CD4-positive, alpha-beta T cell (primary cell): ENCODE measurements at places on chromosomes 3 and 15. TPM values are rescaled to one million over a fixed set of nuclear protein-coding genes. Genes with fewer than 3 reads are reported as not detected.
A peak's percentile ranks its signal among the peaks of the same experiment; 100 is the strongest.

GRCh38 chr3:48783304-48783703 is 64.4 kb downstream of the PRKAR2A start:
- no peaks in the 10 kb centered on the region for H3K27me3 ChIP-seq
- H3K36me3 ChIP-seq, result peaks cover 32% of the 10 kb centered on the region
- peaks cover 2% of the 10 kb centered on the region for H3K4me1 ChIP-seq
- no peak for DNase-seq

DNA sequence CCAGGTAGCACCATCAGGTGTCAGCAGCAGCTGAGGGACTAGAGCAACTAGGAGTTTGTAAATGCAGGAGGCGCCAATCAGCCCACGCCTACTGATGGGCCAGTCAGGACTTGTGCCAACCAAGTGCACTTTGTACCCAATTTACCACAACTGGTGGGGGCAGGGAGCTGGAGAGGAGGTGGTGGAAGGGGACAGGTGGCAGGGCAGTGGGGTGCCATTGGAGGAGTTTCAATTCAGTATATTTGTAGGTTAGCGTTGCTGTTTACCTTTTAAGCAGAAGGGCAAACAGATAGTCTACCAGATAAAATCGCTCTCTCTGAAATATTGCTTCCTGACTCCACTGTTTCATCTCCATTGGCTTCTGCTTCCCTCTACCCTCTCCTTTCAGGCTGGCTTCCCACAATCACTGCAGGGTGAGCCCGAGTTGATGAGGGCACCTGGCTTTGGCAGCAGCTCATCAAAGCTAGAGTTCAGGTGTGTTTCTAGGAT is 75.7 kb downstream of the TRIM69 start:
- no peak for DNase-seq
- no peaks in the 10 kb centered on the region for H3K36me3 ChIP-seq
- no peaks in the 10 kb centered on the region for H3K4me1 ChIP-seq

GRCh38 chr3:146217324-146217723 is 33.6 kb downstream of the PLSCR4 start:
- DNase-seq, result no peak
- no peaks in the 10 kb centered on the region for H3K4me1 ChIP-seq
- H3K27me3 ChIP-seq, result no peaks in the 10 kb centered on the region

DNA sequence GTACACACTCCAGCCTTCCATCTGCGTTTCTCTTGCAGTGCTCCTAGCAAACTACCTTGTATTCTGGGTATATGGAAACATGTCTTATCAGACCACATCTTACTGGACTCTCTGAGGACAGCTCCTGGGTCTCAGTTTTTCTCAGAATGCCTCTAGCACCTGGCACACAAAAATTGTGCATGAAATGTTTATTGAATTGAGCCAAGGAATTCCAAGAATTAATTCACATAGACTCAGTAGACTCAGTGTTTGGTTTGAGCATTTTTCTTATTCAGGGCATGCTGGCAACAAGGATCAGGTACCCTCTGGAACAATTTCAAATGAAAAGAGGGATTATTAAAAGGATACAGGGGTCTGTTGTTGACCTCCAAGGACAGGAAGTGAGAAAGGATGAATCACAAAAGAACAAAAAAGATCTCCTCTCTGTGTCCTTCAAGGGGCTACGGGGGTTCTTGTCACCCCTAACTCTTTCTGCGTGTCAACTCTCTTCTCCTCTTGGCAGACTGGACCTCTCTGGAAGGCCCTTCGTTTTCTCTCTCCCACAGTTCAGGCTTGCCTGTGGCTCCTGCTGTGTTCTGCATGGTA is 270.0 kb upstream of the HES1 start:
- H3K27me3 ChIP-seq, result peaks cover 7% of the 10 kb centered on the region
- no peak overlapping the region for H3K4me3 ChIP-seq
- no peak for DNase-seq
- peaks cover 6% of the 10 kb centered on the region for H3K4me1 ChIP-seq

- H3K27ac ChIP-seq, result no peak overlapping the region
- H3K36me3 ChIP-seq, result no peaks in the 10 kb centered on the region
- no peak for DNase-seq
Measured at GRCh38 chr15:68655686-68656437, 77.1 kb downstream of the CORO2B start.

GRCh38 chr3:147572970-147573340 is 163.8 kb downstream of the ZIC1 start:
- H3K27me3 ChIP-seq, result no peaks in the 10 kb centered on the region
- no peak for DNase-seq
- no peak overlapping the region for H3K4me3 ChIP-seq

- H3K4me1 ChIP-seq, result no peaks in the 10 kb centered on the region
- no peaks in the 10 kb centered on the region for H3K27me3 ChIP-seq
- no peak for DNase-seq
- H3K4me3 ChIP-seq, result no peak overlapping the region
Measured at GRCh38 chr3:120780977-120781376, 38.4 kb downstream of the GTF2E1 start.

DNA sequence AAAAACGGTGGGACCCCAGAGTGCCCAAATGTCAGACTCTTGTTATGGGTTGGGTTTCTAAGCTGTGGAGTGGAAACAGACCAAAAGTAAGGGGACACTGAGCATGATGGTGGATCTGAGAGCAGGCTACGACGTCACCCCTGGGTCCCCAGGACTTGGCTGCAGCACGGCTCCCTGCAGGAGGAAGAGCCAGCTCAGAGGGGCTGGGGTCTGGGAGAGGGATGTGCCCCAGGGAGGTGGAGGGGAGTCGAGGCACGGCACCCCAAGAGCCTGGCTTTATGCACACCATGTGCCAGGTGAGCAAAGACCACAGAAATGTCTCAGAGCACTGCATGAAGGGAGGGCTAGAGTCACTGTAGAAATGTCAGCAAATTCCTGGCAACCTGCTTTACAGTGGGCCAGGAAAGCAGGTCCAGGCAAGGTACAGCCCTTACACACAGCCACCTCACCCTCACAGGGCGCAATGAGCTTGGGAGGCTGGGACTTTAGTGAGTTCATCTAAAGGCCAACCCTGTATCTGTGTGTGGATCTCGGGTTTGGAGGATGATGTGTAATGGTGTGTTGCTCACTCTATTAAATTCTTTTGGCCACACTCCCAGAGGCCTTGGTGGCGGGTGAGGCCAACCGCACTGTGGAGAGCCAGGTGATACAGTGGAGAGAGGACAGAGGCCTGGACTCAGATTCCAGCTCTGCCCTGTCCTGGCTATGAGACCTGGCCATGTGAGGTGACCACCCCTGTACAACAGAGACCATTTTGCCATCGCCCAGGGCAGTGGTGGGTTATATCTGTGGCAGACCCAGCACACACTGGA is 14.1 kb downstream of the CTSH start:
- no peak overlapping the region for H3K27ac ChIP-seq
- H3K4me1 ChIP-seq, result no peaks in the 10 kb centered on the region
- no peaks in the 10 kb centered on the region for H3K27me3 ChIP-seq
- no peak for DNase-seq
- H3K4me3 ChIP-seq, result no peak overlapping the region

DNA sequence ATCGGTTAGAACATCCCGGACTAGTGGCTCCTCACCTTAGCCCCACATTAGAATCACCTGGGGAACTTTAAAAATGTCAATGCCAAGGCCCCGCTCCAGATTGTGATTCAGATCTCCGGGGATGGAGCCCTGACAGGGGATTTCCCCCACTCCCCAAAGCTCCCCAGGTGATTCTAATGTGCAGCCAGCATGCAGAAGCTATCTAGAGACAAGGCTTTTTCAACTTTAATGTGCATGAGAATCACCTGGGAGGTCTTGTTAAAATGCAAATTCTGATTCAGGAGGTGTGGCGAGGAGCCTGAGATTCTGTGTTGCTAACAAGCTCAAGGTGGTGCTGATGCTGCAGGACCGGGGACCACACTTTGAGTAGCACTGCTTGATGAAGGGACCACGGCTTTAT is 156.7 kb downstream of the RAB11A start:
- DNase-seq, result no peak
- H3K27ac ChIP-seq, result no peak overlapping the region
- no peaks in the 10 kb centered on the region for H3K36me3 ChIP-seq
- H3K4me1 ChIP-seq, result no peaks in the 10 kb centered on the region

GRCh38 chr3:29385046-29385830 is 104.4 kb downstream of the RBMS3 start:
- H3K4me1 ChIP-seq, result no peaks in the 10 kb centered on the region
- DNase-seq, result no peak
- no peak overlapping the region for H3K27ac ChIP-seq
- no peaks in the 10 kb centered on the region for H3K36me3 ChIP-seq

GRCh38 chr15:61083788-61084134 is 145.3 kb downstream of the RORA start:
- H3K27ac ChIP-seq, result no peak overlapping the region
- no peak for DNase-seq
- H3K4me1 ChIP-seq, result no peaks in the 10 kb centered on the region
- H3K36me3 ChIP-seq, result no peaks in the 10 kb centered on the region
- H3K4me3 ChIP-seq, result no peak overlapping the region

DNA sequence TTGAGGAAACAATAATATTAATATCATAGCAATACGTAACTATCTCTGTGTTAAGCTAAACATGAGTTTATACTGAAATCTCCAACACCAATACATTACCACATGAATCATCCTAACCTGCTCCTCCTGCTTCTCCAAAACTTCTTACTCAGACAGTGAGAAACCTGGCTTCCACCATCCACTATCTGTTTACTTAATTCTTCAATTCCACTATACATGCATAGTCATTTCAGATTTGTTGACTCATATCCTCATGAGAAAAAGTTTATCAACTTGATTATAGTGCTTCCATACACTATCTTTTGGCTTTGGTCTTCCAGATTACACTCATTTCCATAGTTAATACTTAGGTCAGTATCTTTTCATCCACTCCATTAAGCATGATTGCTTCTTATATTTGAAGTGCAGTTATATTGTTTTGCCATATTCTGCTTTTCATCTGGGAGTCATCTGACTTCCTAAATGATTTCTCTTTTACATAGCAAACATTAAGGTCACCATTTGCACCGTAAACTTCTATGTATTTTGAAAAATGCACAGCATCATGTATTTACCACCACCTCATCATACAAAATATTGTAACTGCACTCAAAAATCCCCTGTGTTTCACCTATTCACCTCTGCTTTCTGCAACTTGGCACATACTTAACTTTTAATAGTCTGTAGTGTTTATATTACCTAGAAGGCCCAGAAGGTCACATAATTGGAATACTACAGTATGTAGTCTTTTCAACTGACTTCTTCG is 970.6 kb downstream of the DIPK2A start:
- no peaks in the 10 kb centered on the region for H3K4me1 ChIP-seq
- H3K27me3 ChIP-seq, result no peaks in the 10 kb centered on the region
- no peak overlapping the region for H3K4me3 ChIP-seq

DNA sequence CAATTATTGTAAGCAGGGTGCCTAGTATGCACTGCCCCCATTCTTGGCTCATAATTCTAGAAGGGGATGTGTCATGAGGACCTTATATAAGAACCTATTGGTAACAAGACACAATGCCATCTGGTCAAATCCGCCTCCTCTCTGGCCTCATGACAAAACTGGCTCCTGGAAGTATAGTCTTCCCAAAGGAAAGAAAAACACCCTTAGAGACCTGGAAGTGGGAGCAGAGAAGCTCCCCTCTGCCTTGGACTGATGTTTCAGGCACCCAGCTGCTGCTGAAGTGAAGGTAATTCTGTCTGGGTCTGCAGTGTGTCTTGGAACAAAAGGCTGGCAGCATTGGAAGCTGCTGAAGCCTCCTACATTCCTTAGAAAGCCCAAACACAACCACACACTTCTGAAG is 107.2 kb upstream of the CLSTN2 start:
- no peak for DNase-seq
- no peaks in the 10 kb centered on the region for H3K27me3 ChIP-seq
- no peaks in the 10 kb centered on the region for H3K4me1 ChIP-seq
- no peak overlapping the region for H3K27ac ChIP-seq
- H3K36me3 ChIP-seq, result no peaks in the 10 kb centered on the region

- peaks cover 4% of the 10 kb centered on the region for H3K4me1 ChIP-seq
- peak; percentile 43 for DNase-seq
- H3K36me3 ChIP-seq, result peaks cover 44% of the 10 kb centered on the region
- H3K4me3 ChIP-seq, result no peak overlapping the region
- H3K27ac ChIP-seq, result no peak overlapping the region
- no peaks in the 10 kb centered on the region for H3K27me3 ChIP-seq
Measured at GRCh38 chr15:89177633-89178306, 43.6 kb downstream of the RLBP1 start.

- no peak overlapping the region for H3K27ac ChIP-seq
- H3K27me3 ChIP-seq, result no peaks in the 10 kb centered on the region
- no peak for DNase-seq
- H3K36me3 ChIP-seq, result peaks cover 10% of the 10 kb centered on the region
- H3K4me3 ChIP-seq, result no peak overlapping the region
- no peaks in the 10 kb centered on the region for H3K4me1 ChIP-seq
Measured at GRCh38 chr15:42456531-42456930, 34.4 kb downstream of the ZNF106 start.

DNA sequence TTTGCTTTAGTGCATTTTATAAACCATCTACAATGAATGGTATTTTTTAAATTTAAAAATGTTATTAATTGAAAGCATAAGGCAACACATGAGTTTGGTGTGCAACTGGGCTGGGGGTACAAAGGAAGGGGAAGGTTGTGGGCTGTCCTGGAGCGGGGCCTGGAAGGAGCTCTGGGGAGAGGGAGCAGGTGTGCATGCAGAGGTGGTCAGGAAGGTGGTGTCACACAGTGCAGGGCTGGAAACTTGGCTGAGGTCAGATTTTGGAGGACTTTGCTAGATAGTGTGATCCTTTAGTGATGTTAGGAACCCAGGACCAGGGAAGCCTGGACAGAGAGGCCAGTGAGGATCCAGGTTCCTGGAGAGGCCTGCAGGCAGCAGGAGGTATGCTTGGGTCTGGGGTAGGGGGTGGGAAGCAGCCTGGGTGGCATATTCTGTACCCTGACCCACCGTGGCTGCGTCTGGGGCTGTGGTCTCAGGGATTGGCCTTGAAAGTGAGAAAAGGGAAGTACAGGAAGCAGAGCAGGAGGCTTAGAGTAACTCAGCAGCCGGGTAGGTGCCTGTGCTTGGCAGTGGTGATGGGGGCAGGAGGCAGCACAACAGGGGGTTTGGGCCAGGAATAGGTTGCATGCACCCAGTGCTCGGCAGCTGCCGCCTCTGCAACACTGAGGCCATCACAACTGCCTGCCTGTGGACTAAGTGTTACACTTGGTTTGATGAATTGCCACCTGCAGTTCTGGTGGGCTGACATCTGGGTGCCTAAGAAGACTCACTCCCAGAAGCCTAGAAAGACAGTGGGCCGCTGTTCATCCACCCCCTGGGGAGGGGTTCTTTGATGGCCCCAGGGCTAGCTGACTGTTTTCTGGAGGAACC is 33.0 kb downstream of the KY start:
- no peak overlapping the region for H3K4me3 ChIP-seq
- H3K27ac ChIP-seq, result no peak overlapping the region
- no peak for DNase-seq
- H3K4me1 ChIP-seq, result no peaks in the 10 kb centered on the region

The FGD5 gene
- not detected for total RNA-seq

The PGBD4 gene
- 2.6 TPM for total RNA-seq

The HYKK gene
- total RNA-seq, result 1.8 TPM

The ABI3BP gene
- not detected for total RNA-seq

The AMOTL2 gene
- total RNA-seq, result not detected

The HTR3E gene
- not detected for total RNA-seq

The SLC12A8 gene
- total RNA-seq, result 0.38 TPM

The FRMD5 gene
- not detected for total RNA-seq

The CYP1A2 gene
- not detected for total RNA-seq

The SSUH2 gene
- total RNA-seq, result not detected

The CISH gene
- 3.7 TPM for total RNA-seq

The XCR1 gene
- 0.20 TPM for total RNA-seq

The PLSCR2 gene
- not detected for total RNA-seq

The GP5 gene
- total RNA-seq, result 3.3 TPM

The ITIH1 gene
- not detected for total RNA-seq

The PLCH1 gene
- 0.20 TPM for total RNA-seq

The SEMA3B gene
- 2.0 TPM for total RNA-seq

The GRM7 gene
- total RNA-seq, result not detected
